Stimulated activated CD4-positive, alpha-beta T cell treated with anti-CD3 and anti-CD28 coated beads, TNF-alpha, amount 100 ng/mL, for 48 hours (primary cell): ENCODE measurements at places on chromosomes 16 and 17.

GRCh38 chr16:12387786-12388185, 411.3 kb downstream of the SNX29 start:
- DNase-seq, result no peak

DNA sequence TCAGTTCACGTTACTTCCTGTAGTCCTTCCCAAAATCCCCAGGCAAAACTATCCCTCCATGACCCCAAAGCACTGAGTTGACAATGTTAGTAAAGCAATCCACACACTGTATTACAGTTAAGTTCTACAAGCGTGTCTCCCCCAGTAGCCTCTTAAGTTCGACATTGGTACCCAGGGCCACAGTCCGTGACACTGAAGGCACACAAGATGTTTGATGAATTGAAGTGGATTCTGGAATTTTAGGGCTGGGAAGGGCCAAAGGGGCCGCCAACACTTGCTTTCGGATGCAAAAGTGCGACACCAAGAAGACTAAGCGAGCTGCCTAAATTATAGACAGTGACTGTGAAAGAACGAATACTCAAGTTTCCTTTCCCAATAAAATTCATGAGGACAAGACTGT, 1.5 kb downstream of the VPS35 start:
- no peak for DNase-seq

DNA sequence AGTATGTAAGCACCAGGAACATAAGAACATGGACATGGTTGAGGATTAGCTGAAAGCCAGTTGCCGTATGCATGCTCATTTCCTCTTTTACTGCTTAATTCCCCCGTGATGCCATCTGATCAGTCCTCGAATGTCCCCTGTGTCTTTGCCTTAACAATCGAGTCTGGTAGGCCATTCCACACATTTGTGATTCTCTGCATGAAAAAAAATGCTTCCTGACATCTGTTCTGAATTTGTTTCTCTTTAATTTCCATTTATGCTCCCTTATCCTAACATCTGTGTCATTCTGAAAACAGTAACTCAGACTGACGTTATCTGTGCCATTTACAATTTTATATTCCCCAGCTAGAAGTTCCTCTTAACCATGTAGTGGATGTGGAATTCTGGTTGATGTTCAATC, 158.2 kb upstream of the TOX3 start:
- no peak for DNase-seq

DNA sequence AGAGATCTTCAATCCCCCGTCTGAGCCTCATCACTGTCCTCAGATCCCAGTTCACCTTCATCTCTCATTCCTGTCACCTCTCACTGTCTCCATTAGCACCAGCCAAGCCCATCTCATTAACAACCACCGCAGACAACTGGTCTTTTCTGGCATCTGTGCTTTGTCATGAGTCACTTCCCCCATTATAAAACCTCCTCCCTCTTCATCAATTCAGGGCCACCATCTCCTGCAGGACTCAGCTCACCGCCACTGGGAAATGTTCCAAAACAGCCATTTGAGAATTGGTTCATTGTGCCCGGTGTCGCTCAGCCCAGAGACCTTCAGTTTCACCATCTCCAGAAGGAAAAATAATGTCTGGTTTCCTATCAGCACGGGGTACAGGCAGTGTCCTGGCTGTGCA, 56.9 kb upstream of the TEKT3 start:
- DNase-seq, result no peak

- DNase-seq, result no peak
Observed at GRCh38 chr16:55703003-55704001, 47.5 kb downstream of the SLC6A2 start.

GRCh38 chr16:53087101-53087500, 32.3 kb downstream of the CHD9 start:
- DNase-seq, result no peak
